Aorta (tissue), 5 donors: ENCODE measurements at places on chromosomes 3 and 15. TPM values are rescaled to one million over a fixed set of nuclear protein-coding genes. Genes with fewer than 3 reads are reported as not detected.

DNA sequence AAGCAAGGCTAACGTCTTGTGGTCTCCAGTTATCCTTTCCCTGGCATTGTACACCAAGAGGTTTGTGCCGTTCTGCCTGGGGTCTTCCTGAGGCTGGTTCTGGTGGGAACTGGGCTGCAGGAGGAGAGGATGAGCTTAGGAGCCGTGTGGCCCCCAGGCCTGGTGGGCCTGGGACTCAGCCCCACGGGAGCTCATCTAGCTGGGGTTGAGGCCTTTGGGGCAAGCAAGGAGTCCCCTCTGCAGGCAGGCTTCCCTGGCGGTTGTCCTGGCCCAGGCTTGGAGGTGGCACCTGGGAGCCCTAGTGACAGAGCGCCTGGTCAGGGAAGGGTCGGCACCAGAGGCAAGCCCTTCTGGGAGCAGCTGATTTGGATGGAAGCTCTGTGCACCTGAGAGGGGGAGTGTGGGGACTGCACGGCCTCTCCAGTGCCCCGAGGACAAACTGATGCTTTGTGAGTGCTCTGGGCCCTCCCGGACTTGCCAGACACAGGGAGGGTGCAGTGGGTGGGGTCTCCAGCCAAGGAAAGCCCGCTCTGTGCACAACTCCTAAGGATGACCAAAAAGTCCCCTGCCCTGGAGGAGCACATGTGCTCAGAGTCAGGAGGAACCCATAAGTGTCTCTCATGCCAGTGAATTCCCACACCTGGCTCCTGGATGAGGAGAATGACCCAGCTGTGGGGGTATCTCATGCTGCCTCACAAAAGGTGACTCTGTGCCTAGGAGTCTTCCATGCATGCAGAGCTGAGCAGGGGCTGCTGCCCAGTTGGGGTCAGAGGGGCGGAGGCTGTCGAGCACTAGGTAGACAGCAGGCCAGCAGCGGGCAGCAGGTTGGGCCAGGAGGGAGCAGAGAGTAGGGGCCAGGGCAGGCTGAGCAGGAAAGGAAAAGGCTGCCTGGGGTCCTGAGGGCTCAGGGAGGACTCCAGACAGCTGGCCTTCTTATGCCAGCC is 2.7 kb downstream of the PAK6 start:
- DNase-seq = no peak

GRCh38 chr3:77935418-77935817 is 895.5 kb downstream of the ROBO2 start:
- no peak for DNase-seq

GRCh38 chr3:157836022-157836421 is 270.2 kb downstream of the SHOX2 start:
- DNase-seq = no peak

Gene FBXL2
- total RNA-seq = 23.8 TPM

DNA sequence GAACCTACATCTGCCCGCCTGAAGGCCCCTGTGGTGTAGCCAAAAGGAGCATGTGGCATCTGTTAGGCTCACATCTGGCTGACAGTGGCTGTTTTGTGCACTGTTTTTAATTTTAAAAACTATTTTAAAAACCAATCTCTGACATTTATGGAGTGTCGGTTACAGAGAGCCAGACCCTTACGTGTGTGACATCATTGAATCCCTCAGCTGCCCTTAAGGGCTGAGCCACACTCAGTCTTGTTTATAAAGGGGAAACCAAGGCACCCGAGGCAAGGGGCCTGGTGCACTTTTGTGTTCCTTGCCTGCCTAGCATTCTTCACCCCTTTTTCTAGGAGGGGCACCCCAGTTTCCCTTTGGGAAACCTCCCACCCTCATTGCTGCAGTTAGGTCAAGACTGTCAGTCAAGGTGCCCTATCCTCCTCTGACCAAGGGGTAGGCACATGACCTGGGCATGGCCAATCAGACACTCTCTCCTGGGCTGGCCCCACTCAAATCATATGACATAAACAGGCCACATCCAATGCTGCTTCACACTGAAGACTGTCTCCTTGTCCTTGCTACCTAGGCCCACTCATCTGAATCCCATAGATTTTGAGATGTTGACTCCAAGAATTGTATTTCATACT is 105.3 kb downstream of the LSM3 start:
- DNase-seq = no peak

- DNase-seq = peak; percentile 77
Measured at GRCh38 chr15:43792761-43793476, 799 bp downstream of the SERF2 start.

GRCh38 chr15:25183581-25184251 is 228.9 kb downstream of the SNRPN start:
- peak; percentile 22 for DNase-seq

Gene SMCO1
- total RNA-seq = not detected

DNA sequence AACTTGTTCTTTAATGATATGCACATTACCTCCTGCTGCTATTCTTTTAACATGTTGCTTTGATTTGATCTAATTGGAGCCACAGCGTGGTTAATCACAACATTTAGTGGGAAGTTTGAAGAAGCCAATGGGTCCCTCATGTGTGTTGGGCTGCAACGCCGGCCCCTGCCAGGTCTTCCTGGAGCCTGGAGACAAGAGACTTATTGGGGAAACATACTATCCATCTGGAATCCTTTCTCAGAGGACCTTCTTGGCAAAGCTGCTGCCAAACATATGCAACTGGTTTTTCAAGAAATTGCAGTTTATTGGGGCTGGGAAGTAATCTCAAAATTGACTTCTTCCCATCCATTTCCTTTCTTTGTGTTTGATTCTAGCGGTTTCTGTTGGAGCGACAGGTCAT is 396.3 kb upstream of the PROK2 start:
- DNase-seq = no peak

Gene GOLGA8A
- total RNA-seq = 70.2 TPM

Gene TKT
- 183 TPM for total RNA-seq

Gene CPEB1
- total RNA-seq = 10.3 TPM

DNA sequence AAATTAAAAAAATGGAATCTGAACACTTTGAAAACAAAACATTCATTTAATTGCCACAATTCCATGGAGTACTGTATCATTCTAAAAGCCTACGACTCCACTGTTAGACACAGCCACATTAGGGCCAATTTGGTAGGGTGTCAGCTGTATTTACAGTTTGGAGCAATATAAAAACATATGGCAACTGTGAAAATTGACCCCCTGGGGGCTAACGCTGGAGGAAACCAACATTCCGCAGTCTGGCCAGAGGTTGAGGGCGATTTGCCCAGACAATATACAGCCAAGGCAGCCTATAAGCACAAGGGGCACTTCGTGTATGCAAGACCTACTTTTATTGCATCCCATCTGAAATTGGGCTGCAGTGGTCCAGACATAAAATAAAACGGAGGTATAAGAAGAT is 476.5 kb upstream of the WNT5A start:
- no peak for DNase-seq

GRCh38 chr3:86451749-86452148 is 539.2 kb downstream of the VGLL3 start:
- DNase-seq = no peak

GRCh38 chr3:48268936-48269561 is 28.1 kb downstream of the ZNF589 start:
- DNase-seq = no peak

GRCh38 chr15:88021601-88022000 is 234.9 kb downstream of the NTRK3 start:
- no peak for DNase-seq

DNA sequence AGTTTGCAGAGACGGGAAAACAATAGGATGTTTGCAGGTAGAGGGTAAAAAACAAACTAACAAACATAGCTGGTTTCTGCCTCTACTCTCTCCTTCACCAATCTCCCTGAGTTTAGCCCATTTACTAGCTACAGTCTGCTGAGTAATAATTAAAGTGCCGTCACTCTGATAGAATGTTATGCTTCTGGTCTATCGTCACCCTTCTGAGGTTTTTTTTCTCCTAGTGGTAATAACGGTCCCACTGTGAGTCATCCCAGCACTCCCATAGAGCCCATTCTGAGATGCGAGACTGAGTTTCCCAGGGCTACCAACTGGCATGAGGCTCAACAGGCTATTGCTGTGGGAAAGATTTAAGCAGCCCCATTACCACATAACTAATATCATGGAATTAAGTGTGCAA is 56.4 kb downstream of the PLAAT1 start:
- DNase-seq = no peak

DNA sequence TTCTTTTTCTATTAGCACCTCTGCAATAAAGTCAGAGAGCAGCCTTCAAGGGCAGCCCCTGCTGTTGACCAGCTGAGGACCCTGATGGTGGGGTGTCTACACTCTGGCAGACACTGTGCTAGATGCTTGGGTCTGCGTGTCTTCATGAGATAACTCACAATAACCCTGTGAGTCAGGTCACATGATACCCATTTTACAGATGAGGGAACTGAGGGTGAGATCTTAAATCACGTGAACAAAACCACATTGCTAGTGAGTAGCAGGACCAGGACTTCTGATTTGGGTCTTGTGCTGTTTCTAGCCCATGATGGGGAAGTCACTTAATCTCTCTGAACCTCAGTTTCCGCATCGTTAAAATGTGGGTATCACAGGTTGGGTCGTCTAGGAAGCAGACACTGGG is 118.5 kb upstream of the LIPC start:
- no peak for DNase-seq

DNA sequence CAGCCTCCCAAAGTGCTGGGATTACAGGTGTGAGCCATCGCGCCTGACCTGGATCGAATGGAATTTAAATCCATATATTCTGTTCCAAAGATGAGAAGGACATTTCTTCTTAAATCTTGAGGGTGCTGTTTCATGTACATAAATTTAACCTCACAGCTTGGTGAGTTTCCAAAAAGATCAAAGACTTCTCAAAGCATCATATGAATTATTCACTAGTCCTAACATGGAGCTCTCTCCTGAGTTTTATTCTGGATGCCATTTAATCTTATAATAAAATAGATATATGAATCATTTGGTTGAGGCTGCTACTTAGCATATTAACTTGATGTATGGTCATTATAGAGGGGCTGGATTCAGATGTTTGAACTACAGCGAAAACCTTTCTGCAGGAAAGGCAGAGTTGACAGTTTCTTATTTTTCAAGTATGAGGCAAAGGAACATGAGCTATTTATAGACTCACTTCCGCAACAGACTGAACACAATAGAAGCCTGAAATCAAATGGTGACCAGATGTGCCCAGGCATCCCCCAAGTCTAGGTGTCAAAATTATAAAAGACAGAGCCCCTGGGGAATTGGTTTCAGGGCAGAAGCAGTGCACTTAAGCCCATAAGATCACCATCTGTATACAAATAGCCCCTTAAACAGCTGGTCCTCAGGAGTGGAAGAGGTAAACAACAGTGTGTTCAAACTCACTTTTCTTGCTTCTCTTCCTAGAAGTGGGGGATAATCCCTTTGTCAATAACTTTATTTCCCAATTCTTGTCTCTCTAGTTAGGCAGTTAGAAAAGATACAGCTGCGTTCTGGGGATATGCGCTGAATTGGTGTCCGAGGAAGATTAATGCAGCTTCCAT is 29.7 kb downstream of the STARD9 start:
- no peak for DNase-seq

- DNase-seq = no peak
Measured at GRCh38 chr15:39777496-39777895, 5.1 kb downstream of the FSIP1 start.

DNA sequence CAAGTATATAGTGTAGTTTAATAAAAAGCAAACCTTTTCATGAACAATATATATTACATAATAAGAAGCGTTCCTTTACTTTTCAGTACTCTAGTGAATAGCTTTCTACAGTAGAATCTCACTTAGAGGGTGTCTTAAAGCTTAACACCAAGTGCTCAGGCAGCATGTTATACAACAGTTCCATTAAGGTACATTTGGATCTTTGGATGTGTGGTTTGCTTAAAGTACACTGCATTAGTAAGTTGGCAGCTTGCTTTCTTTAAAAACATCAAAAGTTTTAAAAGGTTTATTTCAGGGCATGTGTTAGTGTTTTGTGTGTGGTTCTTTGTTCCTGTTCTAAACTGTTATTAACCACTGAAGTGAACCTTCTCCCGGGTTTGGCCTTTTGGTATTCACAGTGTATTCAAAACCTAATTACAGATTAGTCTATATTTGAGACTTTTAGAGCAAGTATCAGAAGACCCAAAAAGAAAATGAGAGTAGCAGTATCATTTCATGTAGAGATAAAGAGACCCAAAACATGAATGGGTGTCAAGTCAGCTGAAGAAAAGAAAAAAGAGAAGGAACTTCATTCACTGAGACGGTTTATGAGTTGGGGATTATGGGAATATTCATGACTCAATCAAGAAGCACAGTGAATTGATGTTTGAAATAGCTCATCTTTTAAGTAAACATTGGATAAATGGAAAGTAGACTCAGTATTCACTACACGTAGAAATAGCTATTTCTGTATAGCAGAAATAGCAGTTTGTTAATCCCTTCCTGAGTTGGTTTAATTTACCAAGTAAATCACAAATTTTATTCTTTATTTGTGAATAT is 93.9 kb downstream of the OPA1 start:
- no peak for DNase-seq

Gene ITGB5
- 369 TPM for total RNA-seq

GRCh38 chr3:14231145-14231990 is 52.8 kb downstream of the LSM3 start:
- DNase-seq = no peak

GRCh38 chr15:71743861-71744382 is 66.4 kb upstream of the NR2E3 start:
- DNase-seq = peak; percentile 62

DNA sequence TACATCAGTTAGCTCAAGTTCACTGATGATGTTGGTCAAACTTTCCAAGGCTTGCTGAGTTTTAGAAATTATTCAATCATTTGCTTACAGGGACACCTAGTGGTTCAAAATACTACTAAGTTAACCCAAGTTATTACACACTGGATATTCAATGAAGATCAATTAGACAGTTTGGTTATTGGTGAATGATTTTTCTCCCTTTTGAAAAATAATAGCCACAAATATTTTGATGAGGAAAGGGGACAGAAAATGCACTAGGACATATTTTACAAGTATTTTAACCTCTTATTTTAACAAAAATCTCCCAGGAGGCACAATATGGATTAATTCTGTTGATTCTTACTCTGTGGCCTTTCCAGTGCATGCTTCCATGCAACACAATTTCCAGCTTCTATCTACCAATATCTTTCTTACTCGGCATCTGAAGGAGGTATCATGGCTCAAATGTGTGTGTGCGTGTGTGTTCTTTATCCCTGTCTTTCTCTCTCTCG is 20.1 kb upstream of the GOLGA6L2 start:
- DNase-seq = no peak
